Fibroblast of villous mesenchyme (primary cell): ENCODE measurements at places on chromosomes 12 and 14. TPM values are rescaled to one million over a fixed set of nuclear protein-coding genes. Genes with fewer than 3 reads are reported as not detected.

TAC3 gene
- total RNA-seq: 0.43 TPM in 1 of 2 replicates, not detected in the other

TRIM9 gene
- total RNA-seq: 0.64 TPM in 1 of 2 replicates, not detected in the other

UBE2N gene
- 91.8 and 104 TPM in 2 replicates for total RNA-seq

SLC39A5 gene
- not detected in 2 replicates for total RNA-seq

TROAP gene
- total RNA-seq: 11.3 and 14.7 TPM in 2 replicates
